ENCODE measurements at places on chromosomes 1 and 21. TPM values are rescaled to one million over a fixed set of nuclear protein-coding genes. Genes with fewer than 3 reads are reported as not detected.

The SSU72 gene
- 118 TPM for total RNA-seq

The OPTC gene
- total RNA-seq: not detected

The MMP23B gene
- total RNA-seq: 0.32 TPM

The NT5C1A gene
- not detected for total RNA-seq

GRCh38 chr1:212490276-212490675 is 57.6 kb downstream of the NENF start:
- peaks cover 4% of the 10 kb centered on the region for H3K4me1 ChIP-seq
- H3K27me3 ChIP-seq: peaks cover 2% of the 10 kb centered on the region
- no peak overlapping the region for H3K4me3 ChIP-seq
- H3K27ac ChIP-seq: no peak overlapping the region
- no peak for DNase-seq

DNA sequence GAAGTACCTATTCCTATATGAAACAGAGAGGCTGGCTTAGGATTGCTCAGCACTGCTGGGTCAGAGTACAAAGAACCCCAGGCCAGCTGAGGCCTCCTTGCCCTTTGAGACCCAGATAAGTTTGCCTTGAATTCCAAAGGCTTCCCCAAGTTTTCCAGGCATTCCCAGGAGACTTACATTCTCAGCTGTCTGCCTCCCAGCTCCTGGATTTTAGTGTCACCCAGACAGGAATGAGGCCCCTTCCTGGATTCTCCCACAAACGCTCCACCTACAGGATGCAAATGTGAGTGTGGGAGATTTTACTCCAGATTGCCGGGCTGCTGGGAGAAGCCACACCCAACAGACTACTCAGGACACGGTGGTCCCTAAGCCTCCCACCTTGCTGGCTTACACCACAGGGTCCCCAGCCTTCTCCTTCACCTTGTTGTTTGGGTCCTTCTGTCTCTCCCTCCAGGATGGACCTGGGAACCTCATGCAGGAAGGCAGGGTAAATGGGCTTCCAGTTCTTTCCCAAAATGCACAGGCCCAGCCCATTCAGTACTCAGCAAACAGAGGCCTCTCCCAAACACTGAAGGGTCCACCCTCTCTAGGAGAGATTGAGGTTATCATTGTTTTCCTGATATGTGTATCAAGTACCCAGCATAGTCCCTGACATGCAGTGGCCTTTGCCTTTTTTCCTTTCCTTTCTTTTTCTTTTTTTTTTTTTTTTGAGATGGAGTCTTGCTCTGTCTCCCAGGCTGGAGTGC is 10.6 kb downstream of the RHBG start:
- H3K4me1 ChIP-seq: peaks cover 3% of the 10 kb centered on the region
- no peak for DNase-seq
- peaks cover 3% of the 10 kb centered on the region for H3K27me3 ChIP-seq
- no peak overlapping the region for H3K4me3 ChIP-seq
- H3K36me3 ChIP-seq: no peaks in the 10 kb centered on the region

- H3K36me3 ChIP-seq: no peaks in the 10 kb centered on the region
- no peaks in the 10 kb centered on the region for H3K27me3 ChIP-seq
These were observed 14.0 kb downstream of the PRDM15 start for GRCh38 chr21:41865002-41865777.

GRCh38 chr1:24975391-24975790 is 45.3 kb upstream of the RUNX3 start:
- H3K27ac ChIP-seq: no peak overlapping the region
- DNase-seq: no peak
- H3K36me3 ChIP-seq: no peaks in the 10 kb centered on the region
- no peaks in the 10 kb centered on the region for H3K27me3 ChIP-seq
- H3K4me1 ChIP-seq: no peaks in the 10 kb centered on the region

DNA sequence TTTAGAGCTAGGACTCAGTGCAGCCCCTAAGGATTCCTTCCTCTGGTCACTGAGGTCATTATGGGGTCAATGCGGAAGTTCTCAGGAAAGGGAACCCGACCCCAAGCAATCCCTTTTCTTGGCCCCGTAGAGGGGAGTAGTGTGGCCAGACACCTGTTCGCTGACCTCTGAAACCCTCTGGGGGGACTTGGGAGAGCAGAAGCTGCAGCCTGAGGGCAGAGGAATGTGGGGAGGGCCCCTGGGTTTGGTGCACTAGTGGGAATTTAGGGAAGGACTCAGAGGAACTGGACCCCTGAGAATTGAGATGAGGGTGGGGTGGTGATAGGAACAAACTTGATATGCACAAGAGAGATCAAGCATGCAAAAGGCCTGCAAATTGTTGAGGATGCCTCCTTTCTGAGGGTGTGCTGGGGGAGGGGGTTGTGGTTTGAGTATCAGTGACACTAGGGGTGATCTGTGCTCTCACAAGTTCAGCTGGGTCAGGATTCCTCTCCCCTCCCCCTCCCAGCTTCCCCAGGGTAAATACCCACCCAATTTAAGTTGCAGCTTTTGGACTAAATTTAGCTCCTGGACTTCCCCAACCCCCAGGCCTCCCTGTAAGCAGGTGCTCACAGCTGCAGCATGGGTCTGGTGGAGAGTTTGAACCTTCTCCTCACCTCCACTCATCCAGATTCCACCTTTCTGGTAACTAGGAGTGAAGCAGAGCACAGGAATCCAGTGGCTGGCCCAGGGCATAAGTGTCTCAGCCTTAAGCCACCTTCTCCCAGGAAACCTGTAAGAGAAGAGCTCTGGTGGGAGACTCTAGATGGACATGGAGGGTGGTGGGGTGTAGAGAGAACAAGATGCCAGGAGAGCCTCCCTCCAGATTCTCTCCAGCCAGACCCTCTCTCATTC is 13.5 kb downstream of the ADAMTSL4 start:
- H3K36me3 ChIP-seq: peaks cover 2% of the 10 kb centered on the region
- no peaks in the 10 kb centered on the region for H3K27me3 ChIP-seq
- peak overlapping the region; percentile 98 for H3K27ac ChIP-seq
- H3K4me1 ChIP-seq: peaks cover 70% of the 10 kb centered on the region

DNA sequence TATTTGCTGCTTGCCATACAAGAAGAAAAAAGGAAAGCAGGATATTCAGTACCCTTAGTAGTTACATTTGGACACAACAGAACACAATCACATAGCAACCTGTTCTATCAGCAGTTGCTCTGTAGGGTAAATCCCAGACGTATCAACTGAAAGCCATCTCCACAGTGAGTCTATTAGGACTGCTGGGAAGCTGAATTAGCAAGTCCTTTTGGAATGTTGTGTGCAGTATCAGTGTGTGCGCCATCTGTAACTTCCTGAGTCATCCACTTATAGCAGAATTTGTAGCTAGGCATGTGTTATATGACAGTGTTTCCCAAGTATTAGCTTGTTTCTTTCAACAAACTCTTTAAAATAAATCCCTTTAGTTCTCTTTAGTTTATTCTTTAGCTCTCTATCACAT is 21.3 kb downstream of the CCDC30 start:
- no peak for DNase-seq
- H3K4me3 ChIP-seq: no peak overlapping the region
- no peak overlapping the region for H3K27ac ChIP-seq
- H3K4me1 ChIP-seq: no peaks in the 10 kb centered on the region
- H3K36me3 ChIP-seq: peaks cover 12% of the 10 kb centered on the region
- no peaks in the 10 kb centered on the region for H3K27me3 ChIP-seq

DNA sequence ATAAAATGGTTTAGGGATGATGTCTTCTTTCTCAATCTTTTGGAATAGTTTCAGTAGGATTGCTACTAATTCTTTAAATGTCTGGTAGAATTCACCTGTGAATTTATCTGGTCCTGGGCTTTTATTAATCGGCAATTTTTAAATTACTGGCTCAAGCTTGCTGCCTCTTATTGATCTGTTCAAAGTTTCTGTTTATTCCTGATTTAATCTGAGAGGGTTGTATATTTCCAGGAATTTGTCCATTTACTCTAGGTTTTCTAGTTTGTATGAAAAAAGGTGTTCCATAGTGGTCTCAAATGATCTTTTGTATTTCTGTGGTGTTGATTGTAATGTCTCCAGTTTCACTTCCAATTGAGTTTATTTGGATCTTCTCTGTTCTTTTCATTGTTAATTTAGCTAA is 617.8 kb downstream of the LTN1 start:
- peaks cover 2% of the 10 kb centered on the region for H3K27me3 ChIP-seq
- no peak overlapping the region for H3K27ac ChIP-seq
- DNase-seq: no peak
- no peak overlapping the region for H3K4me3 ChIP-seq
- no peaks in the 10 kb centered on the region for H3K4me1 ChIP-seq

DNA sequence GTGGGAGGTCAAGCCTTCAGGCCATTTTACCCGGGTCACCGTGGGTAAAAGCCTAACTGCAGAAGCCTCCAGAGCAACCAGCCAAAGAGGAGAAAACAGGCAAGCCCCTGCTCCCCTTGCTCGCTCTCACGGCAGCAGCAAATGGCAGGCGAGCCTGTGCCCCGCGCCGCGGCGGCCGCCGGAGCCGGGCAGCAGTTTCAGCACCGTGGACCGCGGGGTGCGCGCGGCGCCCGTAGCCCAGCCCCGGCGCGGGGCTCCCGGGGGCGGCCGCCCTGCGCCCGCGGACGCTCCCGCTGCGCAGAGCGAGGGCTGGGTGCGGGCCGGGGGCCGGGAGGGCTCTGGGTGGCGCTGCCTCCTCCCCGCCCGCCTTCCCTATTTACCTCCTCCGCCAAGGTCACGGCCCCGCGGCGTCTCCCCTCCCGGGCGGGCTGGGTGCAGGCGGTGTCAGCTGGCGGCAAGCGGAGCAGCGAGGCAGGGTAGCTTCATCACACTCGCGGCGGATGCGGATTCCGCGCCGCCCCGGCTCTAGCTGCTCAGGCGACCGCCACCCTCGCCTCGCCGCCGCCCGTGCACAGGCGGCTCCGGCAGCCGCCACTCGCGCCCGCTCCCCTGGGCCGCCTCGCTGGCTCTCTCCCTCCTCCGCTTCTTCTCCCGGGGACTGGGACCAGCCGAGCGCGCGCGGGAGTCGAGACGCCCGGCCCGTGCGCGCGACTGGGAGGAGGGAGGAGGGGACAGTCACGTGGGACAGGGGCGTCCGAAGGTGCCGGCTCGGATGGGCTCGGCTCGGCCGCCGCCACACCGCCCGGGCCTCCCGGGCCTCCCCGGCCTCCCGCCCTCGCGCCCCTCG is at the start of gene RGS7:
Gene RGS7 (minus strand): TSS at position 687 of the 847 bp plus-strand sequence.
- H3K4me1 ChIP-seq: peaks cover 12% of the 10 kb centered on the region
- no peaks in the 10 kb centered on the region for H3K36me3 ChIP-seq
- peak within 1 kb of the TSS; percentile 83 for H3K4me3 ChIP-seq
- no peak within 1 kb of the TSS for H3K27ac ChIP-seq

GRCh38 chr1:54398963-54399528 is 7.1 kb downstream of the SSBP3 start:
- H3K4me3 ChIP-seq: no peak overlapping the region
- H3K36me3 ChIP-seq: peaks cover 50% of the 10 kb centered on the region
- H3K27ac ChIP-seq: no peak overlapping the region

GRCh38 chr21:38227401-38227800 is 29.4 kb upstream of the KCNJ15 start:
- H3K27me3 ChIP-seq: no peaks in the 10 kb centered on the region
- no peaks in the 10 kb centered on the region for H3K4me1 ChIP-seq
- no peaks in the 10 kb centered on the region for H3K36me3 ChIP-seq
